ENCODE measurements at places on chromosomes 1 and 21.

GRCh38 chr1:243801378-243801777 lies 48.7 kb downstream of the AKT3 start:
- no peak for DNase-seq

GRCh38 chr1:181318858-181319235 lies 164.5 kb upstream of the CACNA1E start:
- DNase-seq: no peak

GRCh38 chr1:53330819-53331218 lies 2.9 kb upstream of the LRP8 start:
- DNase-seq: peak; percentile 29

GRCh38 chr1:24558902-24559791 lies 3.3 kb downstream of the NCMAP start:
- DNase-seq: peak; percentile 89

- no peak for DNase-seq
These were observed 14.7 kb downstream of the S100A10 start for GRCh38 chr1:151978922-151979321.
